ENCODE measurements at places on chromosomes 5 and 9.

DNA sequence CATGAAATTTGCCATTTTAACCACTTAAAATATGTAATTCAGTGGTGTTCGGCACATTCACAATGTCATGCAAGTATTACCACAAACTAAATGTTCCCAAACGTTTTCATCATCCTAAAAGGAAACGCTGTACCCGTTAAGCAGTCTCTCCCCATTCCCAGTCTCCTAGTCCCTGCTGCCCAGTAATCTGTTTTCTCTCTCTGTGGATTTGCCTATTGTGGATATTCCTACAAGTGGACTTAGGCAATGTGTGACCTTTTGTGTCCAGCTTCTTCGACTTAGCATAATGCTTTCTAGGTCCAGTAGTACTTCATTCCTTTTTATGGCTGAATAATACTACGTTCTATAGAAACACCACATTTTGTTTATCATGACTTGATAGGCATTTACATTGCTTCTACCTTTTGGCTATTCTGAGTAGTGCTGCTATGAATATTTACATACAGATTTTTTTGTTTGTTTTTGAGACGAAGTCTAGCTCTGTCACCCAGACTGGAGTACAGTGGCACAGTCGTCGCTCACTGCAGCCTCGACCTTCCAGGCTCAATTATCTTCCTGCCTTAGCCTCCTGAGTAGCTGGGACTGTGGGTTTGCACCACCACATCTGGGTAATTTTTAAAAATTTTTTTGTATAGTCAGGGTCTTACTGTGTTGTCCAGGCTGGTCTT lies 13.0 kb downstream of the DENND4C start:
- no peak for DNase-seq

- no peak for DNase-seq
Measured at GRCh38 chr5:111079846-111080245, 8.3 kb downstream of the TSLP start.

GRCh38 chr5:86814315-86814714 lies 196.6 kb downstream of the COX7C start:
- no peak for DNase-seq

GRCh38 chr9:33506626-33507370 lies 17.3 kb upstream of the ANKRD18B start:
- no peak for DNase-seq

DNA sequence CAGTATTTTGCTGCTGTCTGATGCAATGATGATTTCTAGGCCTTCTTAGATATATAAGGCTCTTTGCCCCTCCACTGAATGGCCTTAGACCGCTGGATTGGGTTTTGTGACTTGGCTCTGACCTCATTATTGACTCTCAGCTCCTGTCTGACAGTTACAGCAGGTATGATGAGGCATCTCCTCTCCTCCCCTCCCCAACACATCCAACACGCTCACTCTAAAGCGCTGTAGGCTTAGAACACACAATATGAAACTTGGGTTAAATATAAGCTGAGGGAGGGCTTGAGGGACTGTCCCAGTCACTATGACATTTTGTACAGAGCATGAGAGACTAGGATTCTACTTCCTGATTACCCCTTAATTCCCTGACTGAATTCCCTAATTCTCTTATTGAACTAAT lies 18.8 kb upstream of the CER1 start:
- DNase-seq: no peak
